HS-5 (cell line): ENCODE measurements at places on chromosomes 3 and 15.

DNA sequence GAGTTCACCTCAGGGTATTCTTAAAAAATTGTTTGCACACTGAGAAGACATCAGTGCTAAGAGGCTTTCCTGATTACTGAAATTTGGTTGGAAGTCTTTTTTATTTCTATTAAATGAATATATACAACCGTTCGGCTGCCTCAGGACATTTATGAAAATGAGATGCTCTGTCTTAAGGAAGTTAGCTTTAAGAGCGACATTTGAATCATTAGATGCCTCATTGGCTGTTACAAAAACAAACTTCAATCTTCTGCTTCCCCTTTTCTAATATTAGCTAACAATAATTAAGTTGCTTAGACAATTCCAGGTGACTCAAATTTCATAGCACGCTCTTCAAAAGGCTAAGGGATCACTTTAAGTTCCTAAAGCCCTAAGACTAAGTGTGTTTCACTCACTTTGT, 673.7 kb downstream of the FHIT start:
- DNase-seq: no peak

DNA sequence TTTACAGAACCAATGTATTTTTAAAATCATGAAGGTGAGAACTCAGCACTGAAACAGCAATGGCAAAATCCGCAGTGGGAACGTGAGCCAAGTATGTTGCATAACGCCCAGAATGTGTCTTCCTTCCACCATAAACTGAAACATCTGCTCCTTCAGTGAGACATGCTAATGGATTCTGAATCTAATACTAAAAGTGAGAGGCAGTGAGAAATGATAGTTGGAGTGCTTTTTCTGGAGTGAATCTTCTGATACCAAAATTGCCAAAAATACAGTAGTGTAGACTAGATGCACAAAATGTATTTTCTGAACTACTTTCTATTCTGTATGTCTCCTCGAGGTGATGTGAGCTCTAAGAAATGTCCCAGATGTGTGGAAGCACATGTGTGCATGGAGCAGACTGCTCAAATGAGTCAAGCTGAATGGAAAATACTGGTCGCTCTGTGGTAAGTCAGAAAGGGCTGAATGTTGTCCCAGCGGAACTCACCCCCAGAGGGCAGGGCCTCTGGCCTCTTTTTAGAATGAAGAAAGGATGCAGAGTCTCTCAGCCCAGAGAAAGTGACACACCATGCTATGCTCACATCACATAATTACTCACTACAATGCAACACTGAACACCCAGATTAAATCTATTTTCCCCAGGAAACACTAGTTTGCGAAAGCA, 73.0 kb downstream of the ATP10A start:
- DNase-seq: peak; percentile 91

DNA sequence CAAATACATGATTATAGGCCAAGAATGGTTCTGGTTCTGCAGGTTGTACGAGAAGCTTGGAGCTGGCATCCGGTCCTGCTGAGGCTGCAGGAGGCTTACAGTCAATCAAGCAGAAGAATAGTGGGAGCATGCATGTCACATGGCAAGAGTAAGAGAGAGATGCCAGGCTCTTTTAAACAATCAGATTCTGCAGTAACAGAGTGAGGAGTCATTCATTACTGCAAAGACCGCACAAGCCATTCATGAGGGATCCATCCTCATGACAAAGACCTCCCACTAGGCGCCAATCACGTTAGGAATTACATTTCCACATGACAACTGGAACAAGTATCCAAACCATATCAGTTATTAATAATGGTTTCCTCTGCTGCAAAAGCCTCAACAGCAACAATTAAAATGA, 536.8 kb downstream of the CADM2 start:
- no peak for DNase-seq

DNA sequence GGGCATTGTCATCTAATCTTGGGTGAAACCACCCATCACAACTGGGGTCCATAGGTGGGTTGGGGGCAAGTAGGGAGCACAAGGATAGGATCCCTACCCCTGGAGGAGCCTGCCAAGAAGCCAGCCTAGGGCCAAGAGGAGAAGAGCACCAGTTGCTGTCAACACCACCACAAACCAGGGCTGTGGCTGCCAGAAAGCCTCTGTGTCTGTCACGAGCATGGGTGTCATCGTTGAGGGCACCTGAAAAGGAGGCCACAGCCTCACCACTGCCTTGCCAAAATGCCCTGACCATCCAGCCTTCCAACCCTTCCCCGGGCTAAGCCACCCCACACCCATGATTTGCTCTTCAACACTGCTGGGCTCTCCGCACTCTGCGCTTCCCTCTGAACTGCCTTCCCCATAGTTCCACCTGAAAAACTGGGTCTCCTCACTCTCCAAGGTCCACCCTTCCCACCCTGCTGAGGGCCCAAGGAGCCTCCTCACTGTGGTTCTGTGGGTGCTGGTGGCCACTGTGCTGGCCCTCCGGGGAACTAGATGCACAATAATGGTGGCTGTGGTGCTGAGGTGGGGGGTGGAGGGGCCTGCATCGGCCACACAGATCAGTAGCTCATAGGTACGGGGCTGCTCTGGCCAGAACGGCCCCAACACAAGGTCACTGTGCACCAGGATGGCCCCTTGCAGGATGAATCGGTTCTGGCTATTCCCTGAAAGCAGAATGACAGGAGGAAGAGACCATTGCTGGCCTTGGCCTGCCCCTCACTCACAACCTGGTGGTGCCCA, 6.2 kb upstream of the IP6K1 start:
- DNase-seq: no peak

DNA sequence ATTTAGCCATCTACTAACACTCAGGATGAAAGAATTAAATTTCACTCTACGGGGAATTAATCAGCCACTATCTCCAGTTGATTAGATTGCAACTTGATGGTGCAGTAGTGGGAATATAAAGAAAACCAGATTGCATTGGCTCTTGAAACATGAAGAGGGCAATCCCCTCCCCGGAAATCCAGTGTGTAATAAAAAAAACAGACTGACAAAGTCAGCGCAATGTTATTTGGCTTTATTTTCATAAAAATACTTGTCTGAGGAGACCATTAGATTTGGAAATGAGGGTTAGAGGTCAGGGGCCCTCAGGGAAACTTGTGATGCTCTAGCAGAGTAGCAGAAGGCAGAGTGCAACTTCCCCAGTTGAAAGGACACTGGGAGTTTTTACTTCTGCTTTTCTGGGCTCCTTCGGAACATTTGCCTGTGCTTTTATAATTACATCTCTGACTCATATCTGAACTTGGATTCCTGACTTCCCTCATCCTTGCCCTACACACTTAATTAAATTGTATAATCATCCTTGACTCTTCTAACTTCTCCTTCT, 326.8 kb downstream of the TUSC7 start:
- DNase-seq: peak; percentile 77

- DNase-seq: peak; percentile 11
Observed at GRCh38 chr3:107271787-107272387, 105.4 kb upstream of the CCDC54 start.

GRCh38 chr3:46856576-46857471, 6.4 kb downstream of the MYL3 start:
- no peak for DNase-seq

DNA sequence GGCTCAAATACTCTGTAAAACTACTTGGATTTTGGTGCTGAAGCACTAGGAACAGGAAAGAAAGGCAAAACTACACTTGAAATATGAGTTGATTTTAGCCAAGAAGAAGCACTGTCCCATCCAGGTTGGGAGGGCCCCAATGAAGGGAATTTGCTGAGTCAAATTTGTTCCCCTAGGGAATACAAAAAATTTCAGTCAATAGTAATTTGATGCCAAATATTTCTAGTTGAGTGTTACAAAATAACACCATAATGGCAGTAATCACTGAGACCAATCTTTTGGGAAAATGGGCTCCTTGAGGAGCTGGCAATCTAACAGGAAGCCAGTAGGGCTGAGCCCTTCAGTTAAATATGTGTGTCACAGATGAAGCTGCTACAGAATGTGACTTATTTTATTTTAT, 896.9 kb downstream of the DIPK2A start:
- DNase-seq: no peak

GRCh38 chr15:80309769-80310384, 57.9 kb upstream of the CTXND1 start:
- DNase-seq: no peak

- no peak for DNase-seq
Observed at GRCh38 chr15:34853001-34853758, 57.8 kb upstream of the ACTC1 start.

DNA sequence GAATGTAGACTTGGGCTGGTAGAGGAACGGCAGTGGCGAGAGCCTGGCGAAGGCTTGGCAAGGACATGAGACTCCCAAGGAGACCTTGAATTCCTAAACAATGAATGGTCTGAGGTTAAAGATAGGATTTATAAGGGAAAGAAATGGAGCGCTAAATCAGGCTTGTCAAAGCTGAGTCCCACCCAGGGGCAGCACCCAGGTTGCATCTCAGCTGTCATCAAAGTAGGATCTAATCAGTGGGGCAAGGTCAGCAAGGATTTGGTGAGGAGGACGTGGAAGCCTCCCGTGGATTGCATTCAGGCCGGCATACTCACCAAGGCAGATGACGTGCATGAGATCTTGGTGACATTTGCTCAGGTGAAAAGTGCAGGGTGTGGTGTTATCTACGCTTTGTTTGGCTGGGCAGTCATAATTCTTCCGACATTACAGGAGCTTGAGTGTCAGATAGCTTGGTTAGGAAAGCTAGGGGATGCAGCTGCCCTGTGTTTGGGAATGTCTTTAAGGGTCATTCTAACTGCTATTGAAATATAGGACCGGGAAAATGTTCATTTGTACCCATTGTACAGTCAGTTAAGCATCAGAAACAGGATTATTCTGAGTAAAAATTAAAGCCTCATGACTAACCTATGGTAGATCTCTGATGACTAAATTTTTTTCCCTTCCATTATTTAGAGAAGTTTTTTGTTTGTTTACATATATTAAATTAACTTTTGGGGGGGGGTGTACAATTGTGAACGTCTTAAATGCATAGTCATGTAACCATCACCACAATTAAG, 99.4 kb upstream of the TSC22D2 start:
- no peak for DNase-seq
